ENCODE measurements at places on chromosomes 6 and 20.

DNA sequence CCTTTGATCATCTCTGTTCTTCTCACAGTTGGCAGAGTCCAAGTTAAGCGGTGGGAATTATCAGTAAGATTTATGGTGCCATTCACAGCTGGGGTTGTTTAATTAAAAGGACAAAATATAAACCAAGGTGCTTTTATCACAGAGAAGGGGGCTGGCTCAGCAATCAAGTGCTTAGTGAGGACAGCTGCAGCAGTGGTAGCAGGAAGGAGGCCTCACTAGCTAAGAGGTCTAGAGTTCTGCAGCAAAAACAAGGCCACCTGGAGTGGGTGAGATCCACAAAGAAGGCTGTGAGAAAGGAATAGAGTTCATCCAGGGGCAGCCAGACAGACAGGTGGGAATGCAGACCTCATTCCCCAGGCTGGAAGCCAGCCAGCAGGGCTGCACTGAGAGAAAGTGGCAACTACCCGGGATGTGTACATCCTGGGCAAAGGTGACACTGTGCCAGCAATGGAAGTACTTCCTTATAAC is 37.1 kb downstream of the PIGU start:
- DNase-seq, result no peak

DNA sequence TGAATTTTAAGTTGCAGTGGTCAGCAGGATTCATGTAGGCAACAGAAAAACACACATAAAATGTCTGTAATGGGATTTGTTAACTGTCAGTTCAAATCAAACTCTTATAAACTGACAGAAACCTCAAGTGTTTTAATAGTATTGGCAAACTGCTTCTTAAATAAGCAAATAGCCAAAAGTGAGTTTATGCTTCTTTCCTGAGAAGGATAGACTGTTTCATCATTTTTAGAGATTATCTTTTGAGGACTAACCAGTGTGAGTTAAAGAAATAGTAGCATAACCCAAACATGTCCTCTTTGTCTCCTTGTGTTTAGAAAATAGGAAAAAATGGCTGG is 68.0 kb downstream of the AIG1 start:
- no peak for DNase-seq

DNA sequence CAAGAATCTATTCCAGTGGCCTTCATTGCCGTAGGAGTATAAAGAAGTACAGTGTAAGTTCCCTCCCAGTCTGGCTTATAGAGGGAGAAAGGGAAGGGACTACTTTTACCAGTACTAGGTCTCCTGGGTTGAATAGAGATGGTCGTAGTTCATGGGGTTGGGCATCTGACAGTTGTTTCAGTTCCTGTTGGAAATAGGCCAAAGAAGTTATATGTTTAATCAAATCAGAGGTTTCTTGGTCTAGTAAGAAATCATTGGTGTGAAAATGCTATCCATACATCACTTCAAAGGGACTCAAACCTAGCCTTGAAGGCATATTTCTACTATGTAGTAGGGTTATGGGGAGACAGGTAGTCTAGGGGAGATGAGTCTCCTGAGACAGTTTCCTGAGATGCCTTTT is 45.6 kb upstream of the MAN1A1 start:
- no peak for DNase-seq

DNA sequence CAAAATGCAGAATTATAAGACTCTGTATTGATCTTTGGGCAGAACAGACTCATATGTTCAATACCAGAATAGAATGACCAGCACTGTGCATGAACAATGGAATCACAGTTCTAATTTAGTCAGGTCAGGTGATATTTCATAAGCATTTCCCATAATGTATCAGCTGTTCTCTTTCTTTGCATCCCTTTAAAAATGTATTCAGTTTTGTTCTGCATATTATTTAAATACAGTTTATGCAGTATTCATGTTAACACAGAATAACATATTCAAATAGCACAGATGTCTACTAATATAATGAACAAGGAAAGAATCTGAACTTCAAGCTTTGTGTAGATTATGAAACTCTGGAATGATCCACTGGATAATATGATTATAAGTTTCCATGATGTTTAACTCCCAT is 128.5 kb downstream of the LAMP5 start:
- no peak for DNase-seq

DNA sequence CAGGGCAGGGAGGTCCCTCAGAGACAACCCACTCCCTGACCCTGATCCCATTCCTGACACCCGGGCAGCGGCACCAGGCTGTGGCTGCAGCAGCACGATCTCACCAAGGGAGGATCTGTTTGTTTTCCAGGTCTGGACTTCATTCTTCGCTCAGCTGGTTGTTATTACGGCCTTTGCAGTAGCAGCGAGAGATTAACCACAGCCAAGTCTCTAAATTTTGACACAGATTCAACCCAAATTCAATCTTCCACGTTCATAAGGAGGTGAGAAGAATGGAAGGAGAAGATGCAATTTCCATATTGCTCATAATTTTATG is 91.1 kb upstream of the THBS2 start:
- no peak for DNase-seq

DNA sequence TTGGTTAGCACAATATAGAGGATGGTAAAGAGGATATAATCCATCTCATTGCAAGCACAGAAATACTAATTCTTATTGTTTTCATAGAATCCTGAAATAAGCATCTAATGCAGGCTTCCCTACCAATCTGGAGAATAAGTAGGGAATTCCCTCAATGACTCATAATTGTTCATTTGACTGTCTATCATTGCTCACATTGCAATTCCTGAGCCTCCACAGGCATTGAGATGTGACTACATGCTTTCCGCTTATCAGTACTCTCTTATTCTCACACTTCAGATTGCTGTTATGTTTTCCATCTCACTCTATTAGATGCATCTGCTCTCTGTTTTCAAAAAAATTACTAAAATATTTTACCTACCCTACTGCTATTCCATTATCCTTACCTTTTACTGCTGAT is 216.2 kb upstream of the PRSS16 start:
- DNase-seq, result no peak

DNA sequence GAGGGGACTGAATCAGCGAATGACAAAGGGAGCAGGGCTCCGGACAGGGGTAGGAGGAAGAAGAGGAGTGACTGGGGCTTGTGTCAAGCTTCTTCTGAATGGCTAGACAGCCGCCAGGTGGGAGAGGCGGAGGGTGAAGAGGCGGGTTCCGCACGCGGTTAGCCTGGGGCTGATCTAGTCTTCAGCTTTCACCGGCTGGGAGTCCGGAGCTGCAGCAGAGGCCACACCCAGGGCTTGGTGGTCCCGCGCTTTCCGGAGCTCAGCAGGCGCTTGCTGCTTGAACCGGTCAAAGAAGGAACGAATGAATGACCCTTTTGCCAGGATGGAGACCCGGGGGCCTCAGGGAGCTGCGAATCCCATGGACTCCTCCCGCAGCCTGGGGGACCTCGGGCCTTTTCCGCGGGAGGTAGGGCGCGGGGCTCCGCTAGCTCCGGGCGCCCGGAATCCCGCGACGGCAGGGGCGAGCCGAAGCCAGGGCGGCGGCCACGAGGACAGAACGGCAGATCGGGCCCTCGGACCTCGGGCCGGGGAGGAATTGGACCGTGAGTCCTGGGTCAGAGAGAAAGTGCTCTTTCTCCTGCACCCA is at the start of gene C6orf141:
Gene C6orf141 (plus strand): TSS at position 177 of the 586 bp plus-strand sequence. CDS start 125 bp downstream, at position 302.
- no peak for DNase-seq

GRCh38 chr6:91167846-91168245 is 581.0 kb upstream of the MAP3K7 start:
- no peak for DNase-seq

DNA sequence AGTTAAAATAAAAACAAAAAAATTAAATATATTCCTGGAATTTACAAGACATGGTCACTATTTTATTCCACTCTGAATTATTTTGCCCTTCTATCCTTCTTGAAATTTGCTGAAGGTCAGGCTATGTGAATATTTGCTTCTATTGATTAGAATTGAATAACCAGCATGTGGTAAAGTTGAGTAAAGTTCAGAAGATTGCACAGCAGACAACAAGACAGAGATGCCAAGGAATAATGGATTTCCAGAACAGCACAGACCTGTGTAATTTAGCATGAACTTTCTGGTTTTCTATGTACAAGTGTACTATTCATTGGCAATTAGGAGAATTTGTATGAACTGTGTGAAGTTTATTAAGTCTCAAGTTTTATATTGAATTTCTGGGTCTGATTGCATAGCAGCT is 352.4 kb downstream of the TBC1D32 start:
- no peak for DNase-seq

DNA sequence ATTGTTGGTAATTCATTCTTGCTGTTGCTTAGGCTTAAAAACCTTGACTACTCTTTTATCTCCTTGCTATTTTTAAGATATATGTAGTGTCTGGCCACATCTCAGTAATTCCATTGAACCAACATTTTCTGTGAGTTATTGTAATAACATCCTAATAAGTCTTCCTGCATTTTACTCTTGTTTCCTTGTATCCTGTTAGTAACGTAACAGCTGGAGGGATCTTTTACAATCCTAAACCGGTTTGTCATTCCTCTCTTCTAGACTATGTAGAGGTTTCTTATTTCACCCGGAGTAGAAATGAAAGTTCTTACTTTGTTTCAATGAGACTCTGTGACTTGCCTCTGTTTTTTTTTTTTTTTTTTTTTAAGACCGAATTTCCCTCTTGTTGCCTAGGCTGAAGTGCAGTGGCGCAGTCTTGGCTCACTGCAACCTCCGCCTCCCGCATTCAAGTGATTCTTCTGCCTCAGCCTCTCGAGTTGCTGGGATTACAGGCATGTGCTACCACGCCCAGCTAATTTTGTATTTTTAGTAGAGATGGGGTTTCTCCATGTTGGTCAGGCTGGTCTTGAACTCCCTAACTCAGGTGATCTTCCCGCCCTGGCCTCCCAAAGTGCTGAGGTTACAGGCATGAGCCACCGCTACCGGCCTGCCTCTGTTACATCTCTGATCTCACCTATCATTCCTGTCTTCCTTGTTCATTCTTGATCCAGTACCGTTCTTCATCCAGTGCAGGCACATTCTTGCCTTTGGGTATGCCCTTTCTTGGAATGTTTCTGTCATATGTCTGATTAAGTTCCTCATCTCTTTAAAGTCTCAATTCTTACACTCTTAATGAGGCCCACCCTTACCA is 44.7 kb downstream of the NCOA3 start:
- no peak for DNase-seq

DNA sequence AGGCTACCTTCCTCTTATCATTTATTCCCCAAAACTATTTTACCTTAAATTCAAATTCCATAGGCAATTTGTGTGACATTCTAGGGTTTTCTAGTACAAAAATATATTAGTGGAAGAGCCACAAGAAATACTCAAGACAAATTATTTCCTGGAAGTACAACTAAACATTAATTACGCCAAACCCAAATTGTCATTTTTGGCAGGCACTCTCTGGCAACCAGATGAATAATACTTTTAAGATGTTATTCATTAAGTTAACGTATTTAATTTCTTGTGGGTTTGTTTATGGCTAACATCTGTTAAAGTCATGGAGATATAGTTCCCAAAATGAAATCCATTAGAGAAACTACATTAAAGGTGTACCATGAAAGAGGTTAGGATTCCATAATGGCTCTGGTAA is 40.5 kb downstream of the HMGN3 start:
- DNase-seq, result no peak

Data from cortex of kidney (tissue), 1 donor.